ENCODE measurements at places on chromosomes 7 and 10.
A peak's percentile ranks its signal among the peaks of the same experiment; 100 is the strongest.

- peak; percentile 7 for DNase-seq
Observed at GRCh38 chr10:68598978-68599770, 39.0 kb downstream of the TET1 start.

DNA sequence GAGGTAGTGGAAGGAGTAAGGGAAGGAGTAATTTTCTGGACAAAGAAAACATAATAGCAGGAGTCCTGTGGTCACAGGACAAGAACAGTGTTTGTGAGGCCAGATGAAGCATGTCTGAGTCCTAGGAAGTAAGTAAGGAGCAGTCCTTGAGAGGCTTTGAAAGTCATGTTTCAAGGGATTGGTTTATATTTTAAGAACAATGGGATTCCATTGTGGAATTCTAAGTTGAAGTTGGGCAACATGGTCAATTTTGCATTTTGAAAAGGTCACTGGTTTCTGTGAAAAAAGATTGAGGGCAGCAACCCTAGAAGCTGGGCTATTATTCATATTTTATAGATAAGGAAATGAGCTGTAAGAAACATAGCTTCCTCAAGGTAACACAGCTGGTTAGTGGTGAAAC is 10.8 kb upstream of the SLC25A28 start:
- no peak for DNase-seq

DNA sequence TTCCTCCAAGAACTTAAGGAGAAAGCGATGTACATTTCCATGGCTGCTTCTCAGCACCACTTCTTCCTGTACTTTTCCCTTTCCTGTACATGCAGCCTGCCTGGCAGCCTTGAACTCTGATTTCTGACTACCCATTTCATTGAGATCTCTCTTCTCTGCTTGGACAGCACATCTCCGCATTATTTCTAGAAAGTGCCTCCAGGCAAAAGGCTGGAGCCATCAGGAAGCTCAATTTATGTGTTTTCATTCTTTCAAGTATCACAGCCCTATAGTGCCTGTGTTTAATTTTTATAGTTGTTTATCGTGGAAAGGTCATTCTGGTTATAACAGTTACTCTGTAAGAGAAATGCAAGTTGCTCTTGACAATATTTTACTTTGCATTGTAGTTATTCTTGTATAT is 688.0 kb upstream of the ANKRD30A start:
- DNase-seq: no peak

DNA sequence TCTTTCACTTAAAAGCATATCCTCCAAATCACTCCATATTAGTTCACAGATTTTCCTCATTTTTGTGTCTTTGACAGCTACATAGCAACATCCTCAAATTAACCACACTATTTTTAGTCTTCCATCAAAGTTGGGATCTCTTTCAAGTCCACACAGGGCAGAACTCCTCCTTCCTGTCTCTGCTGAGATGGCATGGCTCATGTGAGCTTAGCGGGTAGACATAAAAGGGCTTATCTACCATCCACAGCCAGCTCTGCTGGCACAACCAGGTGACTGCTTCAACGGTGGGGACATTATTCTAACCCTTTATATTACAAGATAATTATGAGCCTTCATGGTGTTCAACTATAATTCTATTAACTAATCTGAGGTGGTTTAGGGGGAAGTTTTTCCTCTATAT is 35.5 kb downstream of the ICA1 start:
- DNase-seq: no peak

GRCh38 chr7:151306860-151307259 is 34.8 kb upstream of the NUB1 start:
- DNase-seq: no peak

DNA sequence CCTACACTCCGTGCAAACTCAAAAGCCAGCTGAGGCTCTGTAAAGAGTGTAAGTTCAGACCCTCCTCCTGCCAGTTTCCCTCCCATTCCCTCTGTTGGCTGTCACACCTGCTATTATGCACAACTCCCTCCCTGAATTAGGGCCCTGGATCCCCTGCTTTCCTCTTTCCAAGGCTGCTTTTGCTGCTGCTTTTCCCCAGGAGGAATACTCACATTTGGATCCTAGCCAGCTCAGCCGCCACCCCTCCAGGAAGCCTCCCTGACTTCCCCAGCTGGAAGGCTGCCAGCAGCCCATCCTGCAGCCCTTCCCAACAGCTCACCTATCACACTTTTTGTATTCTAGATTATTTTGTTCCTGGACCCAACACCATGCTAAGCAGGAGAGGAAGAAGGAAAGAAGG is 40.9 kb upstream of the WDR11 start:
- no peak for DNase-seq

GRCh38 chr7:14841869-14842268 is 60.7 kb downstream of the DGKB start:
- DNase-seq: no peak
